Natural killer cell treated with Interleukin-12 subunit alpha and Interleukin-12 subunit beta and Interleukin-15 and Interleukin-18, amount 100 ng/mL, for 72 hours (primary cell): ENCODE measurements at places on chromosomes 4 and X. TPM values are rescaled to one million over a fixed set of nuclear protein-coding genes. Genes with fewer than 3 reads are reported as not detected.

- H3K4me3 ChIP-seq: no peak overlapping the region
- no peaks in the 10 kb centered on the region for H3K36me3 ChIP-seq
- no peak for DNase-seq
- no peaks in the 10 kb centered on the region for H3K4me1 ChIP-seq
- H3K27me3 ChIP-seq: peaks cover 28% of the 10 kb centered on the region
- H3K27ac ChIP-seq: no peak overlapping the region
Observed at GRCh38 chr4:16938512-16939040, 40.1 kb upstream of the LDB2 start.

Gene CA5B
- total RNA-seq: 52.1 TPM

- DNase-seq: no peak
- peak overlapping the region; percentile 73 for H3K27ac ChIP-seq
Observed at GRCh38 chrX:53089224-53089842, 4.6 kb upstream of the KANTR start.

Gene KIF4A
- 29.8 TPM for total RNA-seq

- H3K27me3 ChIP-seq: no peaks in the 10 kb centered on the region
- no peaks in the 10 kb centered on the region for H3K36me3 ChIP-seq
- H3K4me3 ChIP-seq: no peak overlapping the region
- no peak overlapping the region for H3K27ac ChIP-seq
Observed at GRCh38 chr4:41512136-41512535, 25.8 kb upstream of the LIMCH1 start.

GRCh38 chrX:131795442-131796229 is 227.5 kb upstream of the STK26 start:
- no peaks in the 10 kb centered on the region for H3K36me3 ChIP-seq
- no peak overlapping the region for H3K27ac ChIP-seq
- H3K4me3 ChIP-seq: no peak overlapping the region
- DNase-seq: no peak
- H3K27me3 ChIP-seq: no peaks in the 10 kb centered on the region
